ENCODE measurements at places on chromosomes 5 and 9.

DNA sequence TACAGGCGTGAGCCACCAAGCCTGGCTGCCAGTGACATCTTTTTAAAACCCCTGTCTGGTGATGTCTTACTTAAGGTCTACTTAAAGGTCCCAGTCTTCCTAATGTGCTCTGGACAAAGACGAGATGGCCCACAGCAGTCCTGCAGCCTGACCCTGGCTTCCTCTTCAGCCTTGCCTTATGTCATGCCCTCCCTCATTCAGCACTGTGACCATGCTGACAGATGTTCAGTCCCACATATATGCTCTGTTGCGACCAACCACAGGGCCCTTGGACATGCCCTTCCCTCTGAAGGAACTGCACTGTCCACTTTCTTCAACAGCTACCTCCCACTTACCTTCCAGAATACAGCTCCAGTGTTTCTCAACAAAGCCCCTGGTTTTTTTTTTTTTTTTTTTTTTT is 172.8 kb upstream of the PANK3 start:
- DNase-seq = no peak

GRCh38 chr9:87386490-87387025 is 111.1 kb upstream of the DAPK1 start:
- no peak for DNase-seq

DNA sequence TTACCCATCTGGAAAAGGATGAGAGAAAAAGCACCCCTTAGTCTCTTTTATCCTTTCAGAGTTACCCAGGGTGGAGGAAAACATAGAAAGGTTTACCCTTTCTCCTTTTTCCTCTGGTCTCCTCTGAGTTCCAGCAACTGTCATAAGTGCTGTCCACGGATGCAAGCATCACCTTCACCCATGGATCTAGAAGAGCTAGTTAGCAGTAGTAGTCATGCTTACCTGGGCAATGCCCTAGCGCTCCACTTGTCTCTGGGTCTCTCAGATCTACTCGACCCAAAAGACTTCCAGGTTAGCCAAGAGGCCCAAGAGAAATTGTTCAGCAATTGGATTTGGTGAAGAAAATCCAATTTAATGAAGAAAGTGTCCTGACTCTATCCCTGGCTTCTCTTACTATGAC is 656.2 kb upstream of the PTPRD start:
- no peak for DNase-seq

DNA sequence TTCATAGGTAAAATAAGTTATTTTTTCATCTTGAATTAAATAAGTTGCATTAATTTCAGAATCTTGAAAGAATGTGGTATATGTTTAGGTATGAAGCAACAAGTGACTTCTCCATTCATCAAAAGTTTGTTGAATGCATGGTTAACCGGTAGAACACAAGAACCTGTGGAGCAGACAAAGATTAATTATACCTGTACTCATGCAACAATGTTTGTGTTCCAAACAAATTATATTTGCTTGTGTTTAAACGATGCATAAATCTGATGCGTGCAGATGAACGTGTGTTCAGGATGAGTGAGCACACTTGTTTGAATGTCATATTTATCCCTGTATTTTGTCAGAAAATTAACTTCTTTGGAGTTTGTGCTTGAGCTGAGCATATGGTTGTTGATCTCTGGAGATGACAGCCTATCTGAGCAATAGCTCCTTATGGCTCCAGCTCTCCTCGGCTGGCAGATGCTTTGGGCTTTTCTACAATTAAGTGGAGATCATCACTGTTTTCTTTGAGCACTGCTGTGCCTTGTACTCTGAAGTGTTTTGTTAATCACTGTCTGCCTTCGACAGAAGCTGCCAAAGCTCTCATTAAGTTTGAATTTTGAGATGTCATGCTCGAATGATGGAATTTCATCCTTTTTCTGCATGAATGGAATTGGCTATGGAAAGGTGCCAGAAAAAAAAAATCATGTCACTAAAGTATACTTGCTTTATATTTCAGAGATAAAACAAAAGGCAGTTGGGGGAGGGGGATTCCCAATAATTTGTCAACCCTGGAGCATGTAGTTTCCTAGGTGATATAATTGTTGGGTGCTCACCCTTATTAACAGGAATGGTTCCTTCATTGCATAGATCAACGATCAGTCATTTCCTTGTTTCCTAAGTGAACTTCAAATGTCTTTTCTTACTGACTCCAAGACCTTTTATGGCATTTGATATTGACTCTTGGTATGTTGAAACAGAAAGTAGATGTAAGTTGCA is 502.5 kb upstream of the ARRDC3 start:
- DNase-seq = peak; percentile 15

DNA sequence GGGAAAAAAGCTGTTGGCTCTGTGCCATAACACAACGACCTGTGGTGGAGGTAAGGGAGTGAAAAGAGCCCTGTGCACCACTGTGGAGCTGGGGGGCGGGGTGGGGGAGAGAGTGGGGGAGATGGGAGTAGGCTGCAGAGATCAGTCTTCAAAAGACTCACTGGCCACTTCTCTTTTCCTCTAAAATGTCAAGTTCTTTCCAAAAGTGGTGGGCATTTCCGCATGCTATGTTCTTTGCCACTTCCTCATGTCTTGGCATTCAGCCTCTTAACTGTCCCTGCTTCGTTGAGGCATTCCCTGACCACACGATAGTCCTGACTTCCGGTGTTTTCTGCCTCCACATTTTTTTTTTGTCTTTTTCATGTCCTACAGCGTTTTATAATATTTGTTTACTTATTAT is 2.4 kb upstream of the PPP2R2B start:
- DNase-seq = no peak

DNA sequence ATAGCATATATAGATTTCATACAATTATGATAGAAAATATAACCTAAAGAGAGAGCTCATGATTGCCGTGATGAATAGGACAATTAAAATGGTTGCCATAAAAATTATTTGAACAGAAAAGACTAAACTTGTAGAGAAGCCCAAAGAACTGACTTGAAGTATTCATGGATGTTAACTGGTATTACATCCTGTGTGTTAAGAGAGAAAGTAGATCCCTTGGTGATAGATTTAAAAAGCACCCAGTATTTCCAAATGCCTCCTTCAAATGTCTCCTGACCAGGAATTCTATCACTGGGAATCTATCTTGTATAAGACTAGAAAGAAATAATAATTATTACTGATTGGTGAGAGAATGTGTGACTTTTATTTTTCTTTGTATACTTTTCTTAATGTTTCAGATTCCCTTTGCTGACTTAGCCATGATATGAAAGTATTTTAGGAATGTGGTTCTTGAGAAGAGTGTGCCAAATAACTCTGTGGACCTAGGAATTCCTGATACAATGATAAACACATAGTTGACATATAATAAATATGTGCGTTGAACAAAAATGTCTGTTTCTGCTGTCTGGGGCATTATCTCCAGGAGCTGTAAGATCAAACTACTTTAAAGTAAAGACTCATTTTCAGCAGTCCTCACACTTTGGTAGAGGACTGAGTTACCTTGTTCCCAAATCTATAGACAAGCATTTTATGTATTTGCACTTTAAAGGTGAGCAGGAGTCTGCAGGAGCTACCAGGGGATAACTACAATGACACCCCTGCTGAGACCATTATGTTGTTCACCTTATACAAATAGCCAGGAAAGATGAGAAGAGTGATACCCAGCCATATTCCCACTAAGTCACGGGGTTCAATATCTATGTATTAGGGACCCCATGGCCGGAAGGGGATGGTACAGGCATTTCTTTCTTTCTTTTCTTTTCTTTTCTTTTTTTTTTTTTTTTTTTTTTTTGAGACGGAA is 211.1 kb upstream of the TLE4 start:
- DNase-seq = no peak

GRCh38 chr5:76986825-76987526 is 34.1 kb downstream of the CRHBP start:
- no peak for DNase-seq

GRCh38 chr5:147986134-147986757 is 77.5 kb upstream of the SPINK5 start:
- no peak for DNase-seq

- DNase-seq = no peak
Measured at GRCh38 chr5:168972731-168973130, 328.2 kb downstream of the SLIT3 start.

- no peak for DNase-seq
Measured at GRCh38 chr5:80182809-80183580, 72.9 kb downstream of the SERINC5 start.

- no peak for DNase-seq
Measured at GRCh38 chr9:112884721-112885120, 6.0 kb downstream of the SLC46A2 start.

- no peak for DNase-seq
Measured at GRCh38 chr9:121405899-121406298, 35.8 kb upstream of the STOM start.

GRCh38 chr5:5069851-5070250 is 70.3 kb upstream of the ADAMTS16 start:
- no peak for DNase-seq

DNA sequence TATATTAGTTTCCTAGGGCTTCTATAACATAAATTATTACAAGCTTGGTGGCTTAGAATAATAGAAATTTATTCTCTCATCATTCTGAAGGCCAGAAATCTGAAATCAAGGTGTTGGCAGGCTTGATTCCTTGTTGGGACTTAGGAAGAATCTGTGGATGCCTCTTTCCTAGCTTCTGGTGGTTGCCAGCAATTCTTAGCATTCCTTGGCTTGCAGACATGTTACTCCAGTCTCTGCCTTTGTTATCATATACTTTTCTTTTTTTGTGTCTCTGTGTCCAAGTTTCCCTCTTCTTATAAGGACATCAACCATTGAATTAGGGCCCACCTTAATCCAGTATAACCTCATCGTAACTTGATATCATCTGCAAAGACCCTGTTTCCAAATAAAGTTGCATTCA is 31.4 kb downstream of the CTNNA1 start:
- DNase-seq = peak; percentile 20

- no peak for DNase-seq
Measured at GRCh38 chr5:172740428-172741205, 30.4 kb downstream of the DUSP1 start.

DNA sequence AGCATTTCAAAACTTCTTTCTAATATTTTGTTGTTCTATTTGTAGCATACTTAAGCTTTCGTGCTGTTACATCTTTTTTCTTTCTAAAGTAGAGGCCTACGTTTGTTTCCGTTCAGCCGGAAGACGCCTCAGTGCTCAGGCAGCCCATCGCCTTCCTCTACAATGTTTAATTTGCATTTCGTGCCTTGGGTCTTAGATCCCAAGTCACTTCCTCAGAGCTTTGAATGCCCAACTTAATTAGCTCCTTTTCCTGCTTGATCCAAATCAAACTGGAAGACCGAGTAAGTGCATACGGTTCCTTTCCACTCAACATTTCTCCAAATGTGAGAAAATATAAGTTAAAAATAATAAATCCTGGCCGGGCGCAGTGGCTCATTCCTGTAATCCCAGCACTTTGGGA is 43.2 kb downstream of the MRPL36 start:
- DNase-seq = no peak

DNA sequence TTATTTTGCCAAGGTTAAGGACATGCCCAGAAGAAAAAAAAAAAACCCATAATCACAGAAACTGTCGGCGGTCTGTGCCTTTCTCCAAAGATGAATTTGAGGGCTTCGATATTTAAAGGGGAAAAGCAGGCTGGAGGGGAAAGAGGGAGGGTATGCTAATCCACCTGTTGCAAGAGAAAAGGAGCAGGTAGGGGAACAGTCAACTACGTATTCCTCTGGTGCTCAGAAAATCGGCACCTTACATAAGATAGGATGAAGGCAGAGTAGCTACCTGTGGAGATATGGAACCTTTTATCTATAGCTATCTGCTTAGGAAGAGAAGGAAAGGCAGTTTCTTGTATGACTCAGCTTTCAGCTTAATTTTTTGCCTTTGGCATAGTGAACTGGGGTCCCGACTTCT is 77.7 kb downstream of the PTCD2 start:
- DNase-seq = no peak

All from T47D (cell line).